Fibroblast of the aortic adventitia (primary cell): ENCODE measurements at places on chromosomes 11 and 22. TPM values are rescaled to one million over a fixed set of nuclear protein-coding genes. Genes with fewer than 3 reads are reported as not detected.

DNA sequence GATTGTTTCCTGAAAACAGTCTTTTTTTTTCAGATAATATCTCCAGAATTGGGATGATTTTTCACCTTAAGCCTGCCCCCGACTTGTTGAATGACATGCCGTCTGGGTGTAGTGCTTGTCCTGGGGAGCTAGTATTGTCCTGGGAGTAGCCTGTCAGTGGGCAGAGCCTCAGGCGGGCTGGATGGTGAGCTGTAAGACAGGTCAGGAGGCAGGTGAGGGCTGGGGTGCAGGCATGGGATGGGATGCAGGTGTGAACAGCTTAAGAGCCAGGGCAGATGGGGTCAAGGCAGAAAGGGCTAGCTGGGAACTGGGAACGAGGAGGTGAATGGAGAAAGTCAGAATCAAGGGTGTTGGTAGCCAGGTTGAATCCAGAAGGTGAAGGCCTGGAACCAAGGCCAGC lies 200.2 kb downstream of the CSNK2A3 start:
- no peak for DNase-seq

GRCh38 chr11:129861702-129862522 lies 33.5 kb downstream of the NFRKB start:
- DNase-seq: peak; percentile 93

DNA sequence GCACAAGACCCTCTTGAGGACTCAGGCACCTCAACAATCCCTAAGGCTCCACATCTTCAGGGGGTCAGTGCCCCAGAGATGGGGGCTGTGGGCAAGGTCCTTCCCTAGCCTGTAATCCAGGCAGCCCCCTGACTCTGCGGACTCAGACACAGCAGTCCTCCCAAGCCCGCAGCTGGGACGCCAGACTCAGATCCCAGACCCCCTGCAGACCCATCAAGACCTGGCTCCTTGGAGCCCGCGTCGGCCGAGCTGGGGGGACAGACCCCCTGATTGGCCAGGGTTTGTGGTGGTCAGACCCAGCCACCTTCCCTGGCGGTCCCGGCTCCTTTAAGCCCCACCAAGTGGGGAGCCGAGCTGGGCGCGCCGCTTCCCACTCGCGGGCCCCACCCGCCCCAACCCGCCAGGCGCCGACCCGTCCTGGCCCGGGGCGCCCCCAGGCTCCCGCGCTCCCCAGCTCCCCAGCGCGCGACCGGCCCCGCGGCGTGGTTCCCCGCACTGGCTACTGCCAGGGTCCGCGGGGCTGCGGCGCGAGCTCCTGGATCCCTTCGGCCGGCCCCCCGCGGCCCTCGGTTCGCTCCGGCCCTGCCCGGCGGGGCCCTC lies 458 bp downstream of the OSBPL5 start:
- no peak for DNase-seq

Gene PDGFB
- total RNA-seq: 0.09 and 0.57 TPM in 2 replicates

Gene OR52N4
- not detected in 2 replicates for total RNA-seq

Gene OR5P2
- not detected in 2 replicates for total RNA-seq

- no peak for DNase-seq
Observed at GRCh38 chr11:62129590-62130282, 5.9 kb downstream of the INCENP start.

Gene DDIAS
- 0.16 and 14.3 TPM in 2 replicates for total RNA-seq

Gene ASCL2
- total RNA-seq: not detected in 2 replicates

- DNase-seq: no peak
Observed at GRCh38 chr11:78339945-78340344, 77.7 kb downstream of the GAB2 start.

Gene PHOX2A
- not detected in 2 replicates for total RNA-seq

DNA sequence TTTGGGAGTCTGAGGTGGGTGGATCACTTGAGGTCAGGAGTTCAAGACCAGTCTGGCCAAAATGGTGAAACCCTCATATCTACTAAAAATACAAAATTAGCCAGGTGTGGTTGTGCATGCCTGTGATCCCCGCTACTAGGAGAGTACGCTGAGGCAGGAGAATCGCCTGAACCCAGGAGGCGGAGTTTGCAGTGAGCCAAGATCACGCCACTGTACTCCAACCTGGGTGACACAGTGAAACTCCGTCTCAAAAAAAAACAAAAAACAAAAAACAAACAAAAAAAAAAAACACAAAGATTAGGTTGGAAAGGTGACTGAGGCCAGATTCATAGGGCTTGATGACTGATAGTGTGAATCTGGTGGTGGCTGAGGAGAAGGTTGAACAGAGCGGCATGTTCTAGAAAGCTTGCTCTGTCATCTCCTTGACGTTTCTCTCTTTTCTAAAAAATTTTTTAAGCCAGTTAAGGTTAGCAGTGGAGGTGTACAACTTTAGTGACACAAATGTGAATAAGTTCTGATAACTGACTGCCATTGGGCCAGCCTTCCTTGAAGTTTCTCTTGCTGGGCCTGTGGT lies 40.9 kb downstream of the TXN2 start:
- no peak for DNase-seq

Gene METTL15
- total RNA-seq: 6.0 and 24.6 TPM in 2 replicates

DNA sequence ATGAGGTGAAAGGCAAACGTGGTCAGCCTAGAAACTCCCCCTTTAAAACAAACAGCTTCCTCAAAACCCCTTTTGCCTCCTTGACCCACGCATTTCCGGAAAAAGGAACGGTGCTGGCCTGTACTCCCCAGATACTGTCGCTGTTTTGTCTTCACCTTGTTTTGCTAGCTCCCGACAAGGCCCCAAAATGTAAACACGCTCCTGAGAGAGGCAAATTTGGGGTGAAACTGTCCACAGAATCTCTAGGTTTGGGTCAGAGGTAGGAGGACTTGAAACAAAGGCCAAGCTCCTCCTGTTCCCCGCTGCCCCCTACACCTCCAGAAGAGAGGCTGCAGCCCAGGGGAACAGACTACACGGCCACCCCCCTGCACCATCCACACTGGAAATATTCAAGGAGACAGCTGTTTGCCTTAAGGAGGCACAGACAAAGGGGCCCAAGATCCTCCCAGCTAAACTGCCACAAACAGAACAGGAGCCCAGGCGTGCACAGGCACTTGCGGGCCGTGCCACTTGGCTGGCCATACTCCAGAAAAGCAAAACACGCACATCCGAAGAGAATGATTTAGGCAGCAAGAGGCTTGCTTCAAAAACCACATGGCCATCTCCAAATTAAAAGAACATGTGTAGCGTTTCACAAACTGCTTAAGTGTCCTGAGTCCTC lies 160.5 kb upstream of the GRK3 start:
- peak; percentile 47 for DNase-seq

- DNase-seq: no peak
Observed at GRCh38 chr22:38075961-38076360, 8.0 kb downstream of the SLC16A8 start.

Gene XRCC6
- total RNA-seq: 214 and 276 TPM in 2 replicates

GRCh38 chr11:46902694-46903093 lies 15.7 kb downstream of the LRP4 start:
- DNase-seq: no peak

- no peak for DNase-seq
Observed at GRCh38 chr22:19824212-19824925, 30.3 kb downstream of the GNB1L start.

DNA sequence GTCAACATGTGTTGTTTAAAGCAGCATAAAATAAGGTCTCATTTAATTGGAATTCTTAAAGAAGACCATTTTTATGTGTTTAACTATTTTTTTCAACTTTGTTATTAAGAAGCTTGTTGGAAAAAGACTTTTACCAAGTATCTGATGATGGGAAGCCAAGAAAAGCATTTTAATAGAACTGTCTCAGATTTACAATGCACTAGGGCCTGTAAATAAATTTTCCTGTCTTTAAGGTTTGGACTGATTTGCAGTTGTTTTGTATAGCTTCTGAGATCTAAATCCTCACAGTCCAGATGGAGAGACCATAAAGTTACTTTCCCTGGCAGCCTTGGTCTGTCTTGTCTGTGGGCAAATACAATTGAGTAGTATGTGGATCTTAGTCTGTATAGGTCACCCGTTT lies 41.6 kb downstream of the EXT2 start:
- DNase-seq: no peak

Gene ROBO3
- total RNA-seq: 11.7 and 13.6 TPM in 2 replicates

Gene ARHGAP8
- 0.41 TPM in 1 of 2 replicates, not detected in the other for total RNA-seq

DNA sequence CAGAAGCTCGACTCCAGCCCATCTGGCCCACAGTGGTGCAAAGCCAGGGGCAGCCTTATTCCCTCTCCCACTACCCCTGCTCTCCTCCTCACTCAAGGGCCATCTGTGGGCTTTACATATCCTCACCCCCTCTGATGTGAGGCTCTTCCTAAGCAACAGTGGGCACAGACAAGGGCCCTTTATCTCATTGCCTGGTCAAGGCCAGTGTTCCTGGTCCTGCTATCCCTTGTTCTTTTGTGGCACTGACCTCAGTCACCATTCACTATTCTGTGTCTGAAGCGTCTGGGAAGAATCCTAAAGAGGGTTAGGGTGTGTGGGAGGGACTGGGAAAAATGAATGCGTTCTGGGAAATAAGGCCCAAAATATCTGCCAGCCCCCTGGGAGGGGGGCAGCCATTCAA lies 7.3 kb downstream of the DNAL4 start:
- no peak for DNase-seq

Gene GGT5
- 4.4 and 27.8 TPM in 2 replicates for total RNA-seq

Gene KCNQ1
- not detected in 2 replicates for total RNA-seq

DNA sequence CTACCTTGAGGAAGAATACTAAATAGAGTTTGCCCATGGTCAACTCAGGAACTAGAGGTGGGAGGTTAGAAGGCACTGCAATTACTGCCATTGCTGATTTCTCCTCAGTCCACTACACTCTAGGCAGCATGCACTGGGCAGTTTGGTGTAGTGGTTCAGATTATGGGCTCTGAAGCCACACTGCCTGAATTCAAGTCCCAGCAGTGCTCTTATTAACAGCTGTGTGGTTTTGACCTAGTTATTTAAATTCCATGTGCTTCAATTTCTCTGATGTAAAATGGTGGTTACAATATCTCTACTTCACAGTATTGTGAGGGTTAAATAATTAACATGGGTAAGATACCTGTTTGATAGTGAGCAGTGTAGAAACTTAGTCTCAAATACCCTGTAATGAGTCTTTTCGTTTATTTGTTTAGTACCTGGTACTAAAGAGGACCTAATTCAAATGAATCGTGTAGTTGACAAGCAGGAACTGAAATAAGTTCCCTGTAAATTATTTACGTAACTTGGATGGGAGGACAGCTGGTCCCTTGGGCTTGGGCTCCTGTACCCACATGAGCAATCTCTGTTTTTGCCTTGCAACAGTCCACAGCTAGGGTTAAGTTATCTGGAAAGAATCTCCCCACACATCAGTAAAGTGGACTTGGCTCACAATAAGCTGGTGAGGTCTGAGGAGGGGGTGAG lies 17.8 kb downstream of the PRR5L start:
- DNase-seq: no peak

Gene HTR3B
- not detected in 2 replicates for total RNA-seq

DNA sequence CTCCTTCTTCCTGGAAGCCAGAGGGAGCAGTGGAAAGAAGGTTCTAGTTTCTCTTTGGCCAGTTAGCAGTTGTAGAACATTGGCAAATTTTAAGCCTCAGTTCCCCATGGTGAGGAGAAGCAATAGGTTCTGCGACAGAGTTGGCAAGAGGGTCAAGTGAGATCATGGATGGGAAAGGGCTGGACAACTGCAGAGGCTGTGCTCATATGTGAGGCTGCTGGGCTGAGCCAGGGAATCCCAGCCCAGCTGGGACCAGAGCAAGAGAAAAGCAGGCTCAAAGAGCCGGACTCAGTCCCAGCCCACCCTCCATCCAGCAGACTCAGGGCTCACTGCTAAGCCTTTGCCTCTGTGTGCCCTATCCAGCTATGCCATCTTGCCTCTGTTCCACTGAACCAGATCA lies 66.8 kb upstream of the MYOD1 start:
- DNase-seq: no peak

- DNase-seq: peak; percentile 58
Observed at GRCh38 chr22:30444632-30445437, 19.3 kb downstream of the MTFP1 start.

GRCh38 chr22:49790912-49791311 lies 36.8 kb downstream of the BRD1 start:
- peak; percentile 41 for DNase-seq

Gene PRSS23
- total RNA-seq: 132 and 410 TPM in 2 replicates

DNA sequence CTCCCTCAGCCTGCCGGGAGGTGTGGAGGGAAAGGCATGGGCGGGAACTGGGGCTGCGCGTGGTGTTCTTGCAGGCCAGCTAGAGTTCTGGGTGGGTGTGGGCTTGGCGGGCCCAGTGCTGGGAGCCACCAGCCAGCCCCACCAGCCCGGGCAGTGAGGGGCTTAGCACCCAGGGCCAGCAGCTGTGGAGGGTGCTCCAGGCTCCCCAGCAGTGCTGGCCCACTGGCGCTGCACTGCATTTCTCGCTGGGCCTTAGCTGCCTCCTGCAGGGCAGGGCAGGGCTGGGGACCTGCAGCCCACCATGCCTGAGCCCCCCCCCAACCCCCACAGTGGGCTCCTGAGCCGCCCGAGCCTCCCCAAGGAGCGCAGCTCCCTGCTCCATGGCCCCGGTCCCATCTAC lies 304.2 kb downstream of the KCNA4 start:
- no peak for DNase-seq

DNA sequence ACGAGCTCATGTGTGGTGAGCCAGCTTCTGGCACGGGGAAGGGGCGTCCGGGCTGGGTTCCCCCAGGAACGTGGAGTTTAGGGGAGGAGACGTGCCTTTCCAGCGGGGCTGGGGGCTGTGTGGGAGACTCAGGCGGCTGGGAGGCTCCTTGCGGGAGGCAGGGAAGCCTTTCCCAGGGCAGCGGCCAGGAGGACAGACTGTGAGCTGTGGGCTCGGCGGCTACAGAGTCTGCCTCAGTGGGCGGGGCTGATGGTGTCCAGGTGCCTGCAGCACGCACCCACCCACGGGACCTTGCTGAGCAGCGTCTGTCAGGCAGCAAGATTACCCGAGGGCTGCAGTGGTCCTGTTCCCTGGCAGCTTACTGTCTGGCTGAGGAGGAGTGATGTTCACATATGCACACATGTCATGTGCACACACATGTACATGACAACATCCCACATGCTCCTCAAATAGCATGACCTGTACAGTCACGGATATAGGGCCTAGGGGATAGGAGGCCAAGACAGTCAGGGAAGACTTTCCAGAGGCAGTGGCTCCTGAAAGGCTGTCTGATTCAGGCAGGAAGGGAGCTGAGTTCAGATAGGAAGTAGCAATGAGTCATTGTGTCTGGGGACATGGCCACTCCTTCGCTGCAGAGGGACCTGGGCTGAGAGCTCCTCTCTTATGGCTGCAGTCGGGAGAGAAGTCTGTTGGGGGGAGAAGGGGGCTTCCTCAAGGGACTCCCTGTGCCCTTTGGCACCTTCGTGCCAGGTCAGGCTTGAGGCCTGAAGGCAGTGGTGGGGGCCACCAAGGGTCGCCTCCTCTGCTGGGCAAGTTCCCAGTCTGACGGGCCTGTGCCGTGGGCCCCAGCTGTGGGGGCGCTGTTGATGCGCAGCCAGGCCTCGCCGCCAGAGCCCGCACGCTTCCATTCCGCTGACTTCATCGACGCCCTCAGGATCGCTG lies 23.3 kb upstream of the PPP6R3 start:
- peak; percentile 60 for DNase-seq

Gene RFPL1
- total RNA-seq: not detected in 2 replicates

- DNase-seq: no peak
Observed at GRCh38 chr11:62542111-62542745, 4.4 kb downstream of the AHNAK start.

- no peak for DNase-seq
Observed at GRCh38 chr22:35727436-35727835, 9.8 kb downstream of the APOL5 start.

- DNase-seq: peak; percentile 99
Observed at GRCh38 chr11:65279741-65280440, 18.1 kb downstream of the POLA2 start.

- DNase-seq: no peak
Observed at GRCh38 chr11:80782135-80782885, 1341.5 kb upstream of the TENM4 start.
